NCI-H2227 treated with DMSO at 0.1 percent for 48 hours (cell line): ENCODE measurements at places on chromosomes 12 and 14.

DNA sequence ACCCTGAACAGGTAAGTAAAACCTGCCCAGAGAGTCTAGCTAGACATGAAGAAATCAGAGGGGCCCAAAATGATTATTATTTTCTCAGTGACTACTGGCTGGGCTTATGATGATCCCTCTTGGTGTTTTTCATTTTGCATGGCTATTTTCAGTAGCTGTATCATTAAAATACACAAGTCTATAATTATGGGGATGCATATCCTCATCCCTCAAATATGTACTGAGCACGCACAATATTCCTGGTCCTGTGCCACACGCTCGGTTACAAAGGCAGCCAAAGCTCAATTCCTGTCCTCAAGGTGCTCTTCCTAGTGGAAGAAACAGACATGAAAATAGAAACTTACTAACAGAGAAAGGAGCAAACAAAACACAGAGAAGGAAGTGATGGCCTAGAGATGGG is 180.0 kb downstream of the DAD1 start:
- no peak for DNase-seq

- DNase-seq: no peak
Observed at GRCh38 chr14:91341334-91341733, 76.3 kb downstream of the CCDC88C start.

GRCh38 chr12:98149691-98150210 is 365.6 kb upstream of the TMPO start:
- no peak for DNase-seq

GRCh38 chr12:131862084-131862441 is 32.4 kb upstream of the ULK1 start:
- no peak for DNase-seq

GRCh38 chr14:74962046-74962445 is 6.6 kb upstream of the PGF start:
- no peak for DNase-seq
